Suprapubic skin (tissue), 4 donors: ENCODE measurements at places on chromosomes 2 and 18.

DNA sequence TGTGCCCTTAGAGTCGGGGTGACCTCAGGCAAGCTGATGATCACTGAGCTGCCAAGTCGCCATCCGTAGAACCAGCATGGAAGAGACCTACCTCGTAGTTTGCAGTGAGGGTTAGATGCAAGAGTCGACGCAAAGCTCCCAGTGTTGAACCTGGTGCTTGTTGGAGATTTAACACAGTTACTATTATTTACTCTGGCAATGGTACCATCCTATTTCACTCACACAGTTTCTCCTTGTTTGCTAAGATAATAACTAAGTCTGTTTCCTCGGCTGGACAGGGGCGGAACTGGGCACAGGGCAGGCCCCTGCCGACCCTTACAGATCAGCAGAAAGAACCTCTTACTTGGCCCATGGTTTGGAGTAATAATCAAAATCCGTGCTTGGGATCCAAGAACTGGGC lies 85.5 kb downstream of the ACAA2 start:
- DNase-seq, result no peak

DNA sequence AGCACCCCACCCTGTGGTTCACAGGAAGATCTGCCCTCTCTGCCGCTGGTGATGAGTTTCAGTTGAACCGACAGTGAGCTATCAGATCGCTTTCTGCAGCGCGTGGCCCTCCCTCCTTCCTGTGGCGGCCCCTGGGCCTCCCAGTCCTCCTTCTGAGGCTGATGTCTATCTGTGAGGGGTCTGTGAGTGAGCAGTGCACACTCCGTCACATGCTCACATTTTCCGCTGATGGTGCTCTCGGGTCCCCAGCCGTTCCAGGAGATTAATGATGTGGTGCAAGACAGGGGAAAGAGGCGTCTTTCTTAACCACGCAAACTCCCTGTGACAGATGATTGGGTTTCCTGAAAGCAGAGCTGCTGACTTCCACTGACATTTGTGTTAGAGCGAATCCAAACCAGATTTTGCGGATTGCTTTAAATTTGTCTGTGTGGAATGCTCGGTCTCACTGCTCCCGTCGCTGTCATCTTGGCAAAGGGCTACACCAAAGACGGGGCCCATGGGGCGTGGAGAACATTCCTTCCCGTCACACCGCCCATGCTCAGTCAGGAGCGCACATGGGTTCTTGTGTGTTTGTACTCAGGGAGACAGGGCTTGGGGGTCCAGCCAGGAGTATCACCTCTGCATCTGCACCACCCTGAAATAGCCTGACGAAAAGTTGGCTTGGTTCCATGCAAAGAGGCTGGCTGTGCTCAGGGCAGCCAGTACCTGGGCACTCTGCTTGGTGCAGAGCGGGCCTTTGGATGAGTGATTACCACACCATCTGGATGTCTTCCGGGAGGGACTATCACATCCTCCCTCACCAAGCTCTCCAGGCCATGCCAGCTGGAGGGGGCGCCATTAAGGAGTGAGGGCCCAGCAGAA lies 154.7 kb upstream of the HS6ST1 start:
- DNase-seq, result peak; percentile 77

GRCh38 chr2:241680827-241681599 lies 5.6 kb downstream of the DTYMK start:
- no peak for DNase-seq

DNA sequence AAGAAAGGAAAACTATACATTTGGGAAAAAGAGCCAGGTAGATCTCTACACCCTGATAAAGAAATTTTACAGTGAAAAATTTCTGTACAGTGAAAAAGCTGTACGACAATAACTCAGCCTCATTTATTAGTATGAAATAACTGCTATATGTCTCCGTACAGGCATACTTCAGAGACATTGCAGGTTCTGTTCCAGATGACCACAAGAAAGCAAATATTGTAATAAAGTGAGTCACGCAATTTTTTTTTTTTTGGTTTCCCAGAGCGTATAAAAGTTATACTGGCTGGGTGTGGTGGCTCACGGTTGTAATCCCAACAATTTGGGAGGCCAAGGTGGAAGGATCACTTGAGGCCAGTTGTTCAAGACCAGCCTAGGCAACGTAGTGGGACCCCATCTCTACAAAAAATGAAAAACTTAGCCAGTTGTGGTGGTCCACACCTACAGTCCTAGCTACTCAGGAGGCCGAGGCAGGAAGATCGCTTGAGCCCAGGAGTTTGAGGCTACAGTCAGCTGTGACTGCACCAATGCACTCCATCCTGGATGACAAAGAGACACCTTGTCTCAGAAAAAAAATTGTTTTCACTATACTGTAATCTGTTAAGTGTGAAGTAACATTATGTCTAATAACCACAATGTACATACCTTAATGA lies 28.2 kb upstream of the AMMECR1L start:
- no peak for DNase-seq

DNA sequence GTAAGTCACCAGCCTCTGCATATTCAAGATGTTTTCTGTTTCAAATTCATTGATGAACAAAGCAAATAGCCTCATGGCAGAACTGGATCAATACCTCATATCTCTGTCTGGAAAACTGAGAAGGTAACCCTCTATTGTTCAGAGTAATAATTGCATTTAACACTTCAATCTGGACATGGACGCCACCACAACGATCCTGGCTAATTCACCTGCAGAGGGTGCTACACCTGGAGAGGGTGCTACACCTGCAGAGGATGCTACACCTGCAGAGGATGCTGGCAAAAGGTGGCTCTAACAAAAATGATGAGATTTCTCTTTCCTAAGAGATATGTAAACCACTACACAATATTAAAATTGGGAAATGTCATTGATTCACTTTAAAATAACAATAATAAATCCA lies 183.1 kb upstream of the HNRNPA3 start:
- no peak for DNase-seq

DNA sequence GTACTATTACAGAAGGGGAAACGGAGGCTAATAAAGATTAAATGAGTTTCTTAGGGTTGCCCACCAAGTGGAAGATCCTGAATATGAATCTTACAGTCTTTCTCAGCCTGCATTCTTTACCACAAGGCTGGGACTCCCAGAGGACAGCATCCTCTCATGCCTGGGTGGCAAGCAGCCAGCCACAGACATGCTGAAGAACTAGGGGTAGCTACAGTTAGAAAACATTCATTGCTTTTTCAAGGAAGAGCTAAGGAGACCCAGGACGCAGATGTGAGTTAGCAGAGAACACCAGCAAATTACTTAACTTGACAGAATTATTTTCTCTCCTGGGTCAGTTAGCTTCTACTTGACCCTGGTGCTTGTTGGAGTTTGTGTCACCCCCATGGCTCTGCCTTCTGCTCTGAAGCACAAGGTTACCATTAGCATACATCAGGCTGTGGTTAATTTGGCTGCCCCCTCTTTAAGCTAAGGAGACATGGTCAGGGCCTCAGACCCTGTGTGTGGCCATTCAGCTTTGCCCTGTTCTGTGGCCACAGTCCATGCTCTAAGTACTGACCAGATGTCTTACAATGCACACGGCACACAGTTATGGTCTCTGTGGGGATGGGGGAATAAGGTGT lies 132.3 kb upstream of the TNP1 start:
- DNase-seq, result no peak

DNA sequence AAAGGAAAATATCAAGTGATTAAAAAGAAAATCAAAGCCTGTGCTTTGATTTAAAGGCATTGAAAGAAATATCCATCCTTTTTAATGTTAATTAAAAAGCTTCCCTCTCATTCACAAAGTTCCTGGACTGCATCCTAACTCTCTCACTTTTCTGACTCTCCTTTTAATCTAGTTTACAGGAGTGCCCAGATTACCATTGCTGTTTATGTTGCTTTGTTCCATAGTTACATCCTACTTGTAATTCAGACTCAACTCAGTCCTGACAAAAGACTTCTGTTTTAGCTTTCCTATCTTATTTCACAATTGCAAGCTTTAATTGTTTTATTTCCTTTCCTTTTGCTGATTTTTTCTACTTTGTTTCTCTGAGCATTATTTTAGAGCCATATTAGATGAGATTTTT lies 160.7 kb upstream of the DTNA start:
- DNase-seq, result no peak

DNA sequence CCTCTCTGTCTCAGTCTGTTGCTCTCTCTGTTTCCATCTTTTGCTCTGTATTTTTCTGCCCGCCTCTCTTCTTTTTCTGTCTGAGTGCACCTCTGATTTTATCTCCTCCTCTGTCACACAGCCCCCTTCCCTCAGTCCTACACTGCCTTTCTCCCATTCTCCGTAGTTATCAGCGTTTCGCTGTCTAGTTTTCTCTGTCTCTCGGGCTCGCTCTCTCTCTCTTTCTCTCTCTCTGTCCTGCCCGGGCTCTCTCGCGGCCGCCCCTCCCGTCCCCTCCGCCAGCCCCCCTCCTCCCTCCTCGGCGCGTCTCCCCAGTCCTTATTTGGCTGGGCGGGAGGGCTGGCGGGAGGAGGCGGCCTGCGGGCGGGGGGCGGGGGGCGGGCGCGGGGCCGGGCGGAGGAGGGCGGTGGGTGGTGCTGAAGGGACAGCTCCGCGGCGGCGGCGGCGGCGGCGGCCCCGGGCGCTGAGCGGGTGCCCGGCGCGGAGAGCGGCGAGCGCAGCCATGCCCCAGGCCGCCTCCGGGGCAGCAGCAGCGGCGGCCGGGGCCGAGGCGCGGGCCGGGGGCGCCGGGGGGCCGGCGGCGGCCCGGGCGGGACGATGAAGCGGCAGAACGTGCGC lies at the start of gene KCNK3:
TSS of gene KCNK3 (plus strand) at position 444 of the 618 bp plus-strand sequence. CDS start at position 598, 154 bp downstream.
- no peak for DNase-seq

DNA sequence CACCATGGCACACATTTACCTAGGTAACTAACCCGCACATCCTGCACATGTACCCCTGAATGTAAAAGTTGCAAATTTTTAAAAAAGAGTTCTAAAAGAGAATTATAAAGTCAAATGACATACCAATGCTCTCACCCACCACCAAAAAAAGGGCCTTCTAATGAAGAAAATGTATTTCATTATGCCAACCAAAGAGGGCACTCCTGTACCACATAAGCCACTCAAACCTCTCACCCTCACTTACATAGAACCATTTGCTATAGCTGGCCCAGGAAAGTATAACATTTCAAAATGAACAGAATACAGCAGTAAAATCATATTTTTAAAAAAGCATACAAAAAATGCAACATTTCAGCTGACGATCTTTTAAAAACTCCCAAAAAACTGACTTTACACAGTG lies 241.5 kb upstream of the PKDCC start:
- DNase-seq, result no peak

- peak; percentile 46 for DNase-seq
Measured at GRCh38 chr2:85999061-85999831, 106.4 kb downstream of the POLR1A start.

- DNase-seq, result no peak
Measured at GRCh38 chr2:23402205-23402740, 17.3 kb downstream of the KLHL29 start.
